ENCODE measurements at places on chromosomes 6 and 20.

DNA sequence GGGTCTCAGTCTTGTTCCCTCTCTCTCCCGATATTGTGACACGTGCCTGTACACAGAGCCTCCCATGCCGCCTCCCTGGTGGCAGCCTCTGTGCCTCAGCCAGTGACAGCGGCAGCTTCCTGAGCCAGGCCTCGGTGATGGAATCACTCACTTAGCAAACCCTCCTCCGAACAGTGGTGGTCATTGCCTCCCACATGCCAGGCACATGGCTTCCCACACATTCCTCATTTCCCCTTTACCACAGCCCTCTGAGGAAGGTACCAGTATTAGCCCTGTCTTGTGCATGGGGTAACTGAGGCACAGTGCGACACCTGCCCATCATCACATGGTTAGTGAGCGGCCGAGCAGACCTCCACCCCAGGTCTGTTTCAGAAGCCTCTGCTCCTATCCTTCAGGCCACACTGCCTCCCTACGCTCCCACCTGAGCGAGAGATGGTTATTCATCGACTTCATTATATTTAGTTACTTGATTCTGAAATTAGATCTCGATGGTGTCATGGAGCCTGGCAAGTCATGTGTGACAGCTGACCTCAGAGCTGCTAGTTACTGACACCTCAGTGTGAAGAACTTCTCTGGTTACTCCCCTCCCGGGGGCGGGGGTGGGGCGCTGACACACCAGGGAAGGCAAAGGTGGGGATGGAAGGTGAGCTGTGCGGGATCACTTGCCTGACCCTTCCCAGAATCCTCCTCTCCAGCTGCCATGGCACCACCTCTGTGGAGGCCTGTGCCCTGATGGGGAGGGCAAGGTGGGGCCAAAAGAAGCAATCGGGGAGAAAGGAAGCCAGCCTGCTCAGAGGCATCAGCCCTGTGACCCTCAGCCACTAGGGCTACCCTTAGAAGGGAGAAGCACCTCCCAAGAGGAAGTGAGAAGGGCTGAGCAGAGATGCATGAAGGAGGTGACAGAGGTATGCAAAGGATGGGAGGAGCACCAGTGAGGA is 17.9 kb downstream of the MDGA1 start:
- DNase-seq, result no peak

- DNase-seq, result no peak
Observed at GRCh38 chr6:154536999-154537398, 26.5 kb upstream of the CNKSR3 start.

DNA sequence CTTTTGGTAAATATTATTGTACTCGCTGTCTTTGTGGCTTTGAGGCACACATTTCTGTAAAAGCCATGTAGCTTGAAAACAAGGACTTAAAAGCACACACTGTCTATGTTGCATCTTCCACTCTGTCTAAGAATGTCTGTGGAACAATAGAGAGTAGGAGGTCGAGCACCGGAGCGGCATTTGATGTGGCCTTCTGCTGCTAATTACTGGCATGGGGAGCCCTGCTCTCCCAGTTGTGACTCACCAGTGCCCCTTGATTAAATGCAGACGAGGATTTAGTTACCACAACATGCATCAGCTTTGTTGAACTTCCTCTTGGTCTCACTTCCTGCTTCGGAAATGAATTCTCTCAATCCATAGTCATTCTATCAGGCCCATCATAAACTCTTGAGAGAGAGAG is 680.7 kb upstream of the SLC35B3 start:
- peak; percentile 13 for DNase-seq

DNA sequence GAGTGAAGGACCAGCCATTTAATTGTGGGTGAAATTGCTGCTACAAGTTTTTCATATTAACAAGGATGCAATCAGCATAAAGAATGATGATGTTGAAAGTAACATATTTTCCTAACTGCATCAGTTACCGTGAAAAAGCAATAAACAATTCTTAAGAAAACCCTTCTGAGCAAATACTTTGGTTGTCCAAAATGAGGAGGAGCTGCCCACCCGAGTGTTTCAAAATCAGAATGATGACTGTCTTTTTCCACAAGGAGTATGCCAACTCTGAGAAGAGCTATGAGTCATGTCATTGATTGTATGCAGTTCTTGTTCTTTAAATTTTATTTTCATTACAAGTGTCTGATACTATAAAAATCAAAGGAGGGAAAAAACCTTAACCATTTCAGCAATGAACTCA is 470.5 kb downstream of the COL12A1 start:
- peak; percentile 93 for DNase-seq

GRCh38 chr20:61297986-61298385 is 45.9 kb downstream of the CDH4 start:
- peak; percentile 65 for DNase-seq

- peak; percentile 71 for DNase-seq
Observed at GRCh38 chr6:127606131-127606562, 29.2 kb downstream of the C6orf58 start.

DNA sequence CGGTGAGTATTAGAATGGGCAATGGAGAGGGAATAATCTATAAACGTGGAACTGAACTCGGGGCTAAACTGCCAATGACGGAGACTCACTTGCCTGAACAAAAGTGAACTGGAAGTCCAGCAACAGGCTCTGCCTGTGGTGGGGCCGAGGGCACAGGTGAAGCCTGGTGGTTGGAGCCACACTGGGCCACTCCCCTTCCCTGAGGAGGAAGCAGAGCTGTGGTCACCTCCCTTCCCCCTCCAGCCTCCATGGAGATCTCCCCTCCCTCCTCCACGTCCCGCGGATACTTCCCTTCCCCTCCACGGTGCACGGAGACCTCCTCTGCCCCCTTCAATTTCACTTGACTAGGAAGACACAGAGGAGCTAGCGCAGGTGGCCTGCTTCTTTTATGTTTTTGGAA is 14.7 kb upstream of the DSP start:
- no peak for DNase-seq

- DNase-seq, result no peak
Observed at GRCh38 chr20:39105551-39105950, 143.4 kb downstream of the DHX35 start.

GRCh38 chr6:43836507-43837240 is 66.7 kb downstream of the VEGFA start:
- DNase-seq, result no peak

- no peak for DNase-seq
Observed at GRCh38 chr6:12279322-12280091, 10.7 kb upstream of the EDN1 start.

DNA sequence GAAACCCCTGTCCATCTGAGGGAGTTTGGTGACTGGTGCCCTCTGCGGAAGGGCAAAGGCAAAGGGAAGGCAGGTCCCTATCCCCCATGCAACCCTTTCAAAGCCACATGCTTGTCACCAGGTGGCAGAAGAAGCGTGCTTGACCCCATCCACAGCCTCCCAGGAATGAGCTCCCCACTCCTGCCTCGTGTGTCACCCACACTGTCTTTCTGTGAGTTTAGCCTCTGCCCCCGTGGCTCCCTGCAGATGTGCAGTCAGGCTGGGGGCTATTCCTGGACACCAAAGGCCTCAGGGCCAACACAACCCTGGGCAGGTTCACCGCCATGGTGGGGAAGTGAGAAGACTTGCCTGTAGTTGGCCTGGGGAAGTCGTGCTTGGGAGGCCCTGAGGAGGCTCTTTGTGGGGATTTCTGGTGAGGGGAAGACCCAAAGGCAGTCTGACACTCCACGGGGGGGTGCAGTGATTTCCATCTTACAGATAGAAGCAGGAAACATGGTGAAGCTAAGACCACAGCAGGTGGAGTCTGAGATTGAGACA is 16.6 kb upstream of the PCMTD2 start:
- DNase-seq, result no peak

- DNase-seq, result no peak
Observed at GRCh38 chr20:56595746-56596475, 33.2 kb upstream of the TFAP2C start.

DNA sequence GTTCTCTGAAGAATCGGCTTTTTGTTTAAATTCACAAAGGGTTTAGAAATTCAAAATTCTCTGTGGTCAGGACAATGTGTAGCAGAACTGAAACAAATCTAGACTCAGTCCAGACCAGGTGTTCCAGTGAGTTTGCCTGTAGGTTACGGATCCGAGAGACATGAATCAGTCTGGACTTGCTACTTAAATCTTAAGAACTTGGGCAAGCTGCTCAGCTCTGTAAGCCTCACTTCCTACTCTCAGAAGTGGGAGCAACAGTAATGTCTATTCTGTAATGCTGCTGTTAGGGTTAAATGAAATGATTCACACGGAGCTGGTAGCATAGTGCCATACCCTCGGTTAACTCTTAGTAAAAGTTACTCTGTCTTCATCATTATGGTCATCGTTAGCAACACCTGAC is 37.7 kb downstream of the HECA start:
- no peak for DNase-seq

DNA sequence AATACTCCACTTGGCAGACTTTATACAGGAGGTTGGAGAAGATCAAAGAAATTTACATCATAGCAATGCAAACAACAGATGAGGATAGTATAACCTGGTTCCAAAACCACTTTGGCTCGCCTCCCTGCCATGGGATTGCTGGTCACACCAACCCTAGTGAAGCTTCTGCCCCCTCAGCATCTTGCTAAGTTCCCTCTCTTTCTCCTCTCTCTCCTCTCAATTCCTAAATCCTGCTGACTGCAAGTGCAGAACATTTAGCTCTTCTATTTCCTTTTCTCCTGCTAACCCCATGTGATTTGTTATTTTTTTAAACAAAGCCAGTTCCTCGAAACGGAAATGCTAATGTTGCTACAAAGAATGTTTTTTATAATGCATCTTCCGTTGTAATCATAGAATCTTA is 50.3 kb upstream of the LY86 start:
- DNase-seq, result no peak

DNA sequence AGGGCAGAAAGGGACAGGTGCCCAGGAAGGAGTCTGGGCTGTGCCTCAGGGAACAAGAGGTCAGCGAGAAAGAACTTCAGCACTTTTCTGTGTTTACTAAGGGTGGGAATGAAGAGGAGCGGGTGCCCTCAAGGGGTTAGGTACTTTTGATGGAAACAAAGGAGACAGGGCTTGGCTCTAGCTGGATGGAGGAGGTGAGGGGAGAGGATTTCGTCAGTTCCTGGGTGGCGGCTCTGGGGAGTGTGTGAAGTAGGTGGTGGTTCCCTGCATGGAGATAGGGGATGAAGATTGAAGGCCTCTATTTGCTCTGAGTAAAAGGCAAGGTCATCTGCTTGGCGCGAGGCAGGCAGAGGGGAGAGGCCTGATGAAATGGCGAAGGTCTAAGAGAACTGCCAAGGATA is 40.0 kb upstream of the ANKRD60 start:
- no peak for DNase-seq

GRCh38 chr6:136792410-136793262 is at the start of gene MAP3K5:
TSS of gene MAP3K5 (minus strand) at chr6:136792477. CDS start at chr6:136792157, 320 bp downstream.
- peak; percentile 94 for DNase-seq

DNA sequence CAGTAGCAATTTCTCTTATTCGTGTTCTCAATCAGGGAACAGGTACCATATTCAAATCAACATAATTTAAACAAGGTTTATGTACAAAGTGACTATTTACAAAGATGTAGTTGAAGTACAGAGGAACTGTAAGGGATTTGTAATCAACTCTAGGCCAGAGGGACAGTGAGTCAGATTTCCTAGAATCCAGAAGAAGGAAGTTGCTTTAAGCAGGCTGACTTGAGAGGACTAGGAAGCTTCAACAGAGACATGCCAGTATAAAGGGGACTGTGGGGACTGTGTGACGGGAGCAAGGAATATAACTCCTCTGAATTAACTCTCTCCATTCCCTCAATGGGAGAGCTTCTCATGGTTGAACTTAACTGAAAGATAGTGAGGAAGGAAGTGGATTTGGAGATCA is 427.4 kb upstream of the JAG1 start:
- peak; percentile 43 for DNase-seq

GRCh38 chr6:168387911-168388310 is 53.1 kb upstream of the SMOC2 start:
- DNase-seq, result no peak

DNA sequence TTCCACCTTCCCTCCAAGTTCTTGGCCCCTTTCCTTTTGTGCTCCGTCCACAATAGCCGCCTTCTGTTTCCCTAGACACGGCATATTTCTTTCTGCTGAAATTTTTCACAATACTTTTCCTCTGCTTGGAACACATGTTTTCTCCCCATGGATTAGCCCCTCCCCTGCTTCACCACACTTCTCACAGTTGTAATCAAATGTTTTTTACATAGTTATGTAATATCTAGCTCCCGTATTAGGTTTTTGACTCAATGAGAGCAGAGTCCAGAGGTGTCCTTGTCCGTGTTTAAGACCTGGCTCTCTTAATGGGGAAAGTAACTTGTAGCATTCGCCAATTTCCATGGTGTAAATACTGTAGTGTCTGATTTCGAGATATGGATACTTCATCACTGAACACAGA is 34.7 kb downstream of the PLCB1 start:
- no peak for DNase-seq

DNA sequence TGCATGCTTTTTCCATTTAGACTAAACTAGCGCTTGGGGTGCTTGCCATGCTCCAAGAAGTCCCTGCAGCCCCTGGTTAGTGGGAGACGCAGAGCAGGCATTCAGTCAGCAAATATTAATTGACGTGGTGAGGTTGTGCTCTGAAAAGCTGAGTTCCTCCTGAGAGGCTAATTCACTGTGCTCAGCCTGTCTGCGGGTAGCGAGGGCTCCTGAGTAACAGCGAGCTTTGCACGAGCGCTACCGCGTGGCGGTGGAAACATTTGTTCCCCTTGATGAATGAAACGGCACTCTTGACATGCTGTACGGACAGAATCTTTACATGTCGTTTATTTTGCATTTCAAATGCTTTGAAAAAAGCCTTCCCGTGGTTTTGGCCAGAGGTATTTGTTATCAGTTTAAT is 170.6 kb upstream of the AGPAT4 start:
- DNase-seq, result peak; percentile 50

- DNase-seq, result no peak
Observed at GRCh38 chr6:153104220-153104619, 26.9 kb downstream of the RGS17 start.

GRCh38 chr6:144804246-144804790 is 519.2 kb downstream of the UTRN start:
- no peak for DNase-seq

All from choroid plexus epithelial cell (primary cell).